Stimulated activated CD8-positive, alpha-beta memory T cell treated with anti-CD3 and anti-CD28 coated beads, Interleukin-4, amount 100 ng/mL, for 48 hours (primary cell): ENCODE measurements at places on chromosomes 3 and 15.

- no peak for DNase-seq
These were observed 101.1 kb downstream of the DLG1 start for GRCh38 chr3:197197334-197197733.

- no peak for DNase-seq
These were observed 12.7 kb upstream of the UBE3A start for GRCh38 chr15:25451501-25451900.

DNA sequence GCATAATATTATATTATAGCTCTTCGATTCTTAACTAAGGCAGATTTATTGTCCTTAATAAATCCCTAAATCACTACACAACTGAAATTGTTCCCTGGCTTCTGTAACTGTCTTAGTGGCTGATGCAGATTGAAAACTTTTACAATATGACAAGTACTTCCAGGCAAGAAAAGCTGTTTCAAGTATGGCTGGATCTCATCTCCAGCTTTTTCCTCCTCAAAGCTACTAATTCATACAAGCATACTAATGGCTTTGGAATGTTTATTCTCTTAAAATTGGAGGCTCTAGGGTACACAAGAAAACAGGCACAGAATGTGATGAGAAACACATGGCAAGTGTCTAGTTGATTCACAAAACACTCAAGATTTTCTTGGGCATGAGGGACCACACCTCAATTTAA is 351.5 kb upstream of the ICE2 start:
- no peak for DNase-seq

DNA sequence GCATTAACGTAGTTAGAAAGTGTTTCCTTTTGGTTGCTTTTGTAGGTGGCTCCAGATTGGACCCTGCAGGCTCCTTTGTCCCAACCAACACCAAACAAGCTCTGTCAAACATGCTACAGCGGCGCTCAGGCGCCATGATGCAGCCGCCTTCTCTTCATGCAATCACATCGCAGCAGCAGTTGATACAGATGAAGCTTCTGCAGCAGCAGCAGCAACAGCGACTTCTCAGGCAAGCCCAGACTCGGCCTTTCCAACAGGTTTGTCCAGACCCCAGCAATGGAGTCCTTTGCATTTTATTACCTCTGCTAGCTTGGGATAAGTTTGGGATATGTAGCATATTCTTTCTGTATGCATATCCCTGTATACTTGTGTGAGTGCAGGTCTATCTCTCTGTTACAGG is 10.1 kb upstream of the P2RY12 start:
- no peak for DNase-seq

GRCh38 chr3:102715030-102715697 is 280.3 kb downstream of the ZPLD1 start:
- DNase-seq: no peak

- DNase-seq: no peak
These were observed 1274.4 kb downstream of the ROBO2 start for GRCh38 chr3:78314327-78314726.
